ENCODE measurements at places on chromosomes 5 and 9.

- DNase-seq, result no peak
Measured at GRCh38 chr5:141825241-141825671, 53.0 kb downstream of the PCDH1 start.

DNA sequence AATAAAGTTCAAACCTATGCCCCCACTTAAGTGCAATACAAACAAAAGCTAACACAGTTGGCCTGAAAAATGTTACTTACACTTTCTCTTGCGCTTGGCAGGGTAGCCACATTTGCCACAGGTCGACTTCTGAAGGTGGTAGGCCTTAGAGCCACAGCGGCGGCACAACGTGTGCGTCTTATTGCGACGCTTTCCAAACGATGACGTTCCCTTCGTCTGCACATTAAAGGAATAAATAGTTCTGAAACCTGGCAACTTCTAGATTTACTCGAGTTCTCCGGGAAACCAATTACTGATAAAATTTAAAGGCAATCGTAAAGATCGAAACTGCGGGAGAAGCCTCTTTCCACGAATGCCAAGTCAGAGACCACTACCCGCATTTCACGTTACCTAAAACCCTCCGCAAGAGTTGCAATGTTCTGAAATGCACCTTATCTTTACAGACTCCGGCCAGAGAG, 602 bp downstream of the RPL37 start:
- peak; percentile 39 for DNase-seq

- no peak for DNase-seq
Measured at GRCh38 chr5:16812448-16812847, 123.6 kb downstream of the MYO10 start.

GRCh38 chr5:120304663-120305062, 159.4 kb upstream of the PRR16 start:
- no peak for DNase-seq

DNA sequence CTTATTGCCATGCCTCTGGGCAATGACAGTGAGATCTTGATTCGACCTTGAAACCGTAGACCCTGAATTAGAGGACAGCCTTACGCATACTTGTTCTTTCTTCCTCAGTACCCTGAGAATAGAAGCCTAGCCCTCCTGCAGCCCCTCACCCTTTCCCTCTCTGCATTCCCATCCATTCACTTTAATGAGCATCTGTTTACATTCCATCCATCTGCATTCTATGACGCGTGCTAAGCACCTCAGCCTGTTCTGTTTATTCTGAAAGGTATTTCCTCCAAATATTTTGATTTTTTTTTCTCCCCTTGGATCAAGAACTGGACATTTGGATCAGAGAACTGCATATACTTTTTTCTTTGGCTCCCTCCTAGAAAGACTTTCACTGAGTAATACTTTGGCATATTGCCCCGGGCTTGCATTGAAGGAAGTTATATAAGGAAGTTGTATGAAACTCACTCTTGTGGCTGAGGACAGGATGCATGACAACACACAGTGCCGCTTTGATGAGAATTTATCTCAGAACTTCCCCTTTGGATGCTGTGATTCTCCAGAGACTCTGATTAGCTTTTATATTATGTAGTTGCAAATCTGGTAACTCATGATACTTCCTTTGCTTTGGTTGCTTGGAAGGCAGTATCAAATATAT, 15.7 kb downstream of the TMEM8B start:
- DNase-seq, result no peak

DNA sequence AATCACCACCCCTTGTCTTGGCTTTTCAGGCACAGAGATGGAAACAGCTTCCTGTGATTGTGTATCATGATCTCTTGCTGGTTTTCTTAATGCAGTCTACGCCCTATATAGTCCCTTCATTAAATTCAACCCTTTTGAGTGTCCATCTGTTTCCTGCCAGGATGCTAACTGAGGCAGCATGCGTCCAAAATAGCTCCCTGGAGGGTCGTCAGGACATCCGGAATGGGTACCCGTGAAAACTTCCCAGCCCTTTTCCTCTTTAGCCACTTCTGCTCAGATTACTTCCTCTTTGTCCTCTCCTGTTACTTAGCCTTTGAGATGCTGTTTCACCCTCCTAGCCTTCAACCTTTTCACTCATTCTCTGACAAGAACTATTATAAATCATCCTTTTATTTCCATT, 79.8 kb upstream of the KLF9 start:
- DNase-seq, result no peak

DNA sequence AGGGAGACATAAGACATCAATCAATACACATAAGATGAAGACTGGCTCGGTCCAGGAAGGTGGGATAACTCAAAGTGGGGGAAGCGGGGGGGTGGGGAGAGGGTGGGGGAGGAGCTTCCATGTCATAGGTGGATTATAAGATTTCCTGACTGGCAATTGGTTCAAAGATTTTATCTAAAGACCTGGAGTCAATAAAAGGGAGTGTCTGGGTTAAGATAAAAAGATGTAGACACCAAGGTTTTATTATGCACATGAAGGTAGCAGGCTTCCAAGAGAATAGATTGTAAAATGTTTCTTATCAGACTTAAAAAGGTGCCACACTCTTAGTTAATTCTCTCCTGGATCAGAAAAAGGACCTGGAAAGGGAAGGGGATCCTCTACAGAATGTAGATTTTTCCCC, 25.6 kb upstream of the OTULINL start:
- DNase-seq, result no peak

DNA sequence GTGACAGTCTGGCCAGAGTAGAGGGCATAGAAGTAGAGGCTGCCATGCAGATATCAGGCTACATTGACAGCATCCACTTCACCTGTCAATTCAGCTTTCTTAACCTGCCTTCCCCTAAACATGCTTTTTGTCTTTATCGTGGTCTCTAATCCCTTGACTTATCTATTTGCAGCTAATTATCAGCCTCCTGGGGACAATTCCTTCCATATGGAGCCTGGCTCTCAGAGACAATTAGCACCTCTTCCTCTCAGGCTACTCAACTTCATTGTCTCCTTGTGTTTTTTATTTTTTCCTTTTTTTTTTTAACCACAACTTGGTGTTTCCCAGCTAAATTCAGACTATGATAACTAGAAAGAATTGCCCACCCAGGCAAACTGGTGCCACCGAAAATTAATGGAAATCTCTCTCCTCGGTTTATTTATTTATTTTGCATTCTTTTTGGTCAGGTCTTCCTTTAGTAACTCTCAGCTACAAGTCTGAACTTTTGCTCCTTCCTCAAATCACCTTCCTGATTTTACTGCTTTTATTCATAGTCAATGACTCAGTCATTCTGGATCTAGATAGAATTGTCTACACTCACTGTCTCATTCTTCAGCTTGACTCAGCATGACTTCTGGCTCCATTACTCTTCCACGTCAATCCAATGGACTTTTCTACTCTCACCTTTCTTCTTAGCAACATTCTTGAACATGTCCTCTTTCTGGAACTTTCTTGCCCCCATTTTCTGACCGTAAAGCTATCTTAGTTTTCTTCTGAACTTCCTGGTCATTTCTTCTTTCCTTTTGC, 63.0 kb upstream of the BASP1 start:
- no peak for DNase-seq

GRCh38 chr5:136020383-136021015, 8.3 kb upstream of the TGFBI start:
- DNase-seq, result no peak

- no peak for DNase-seq
Measured at GRCh38 chr9:90340421-90340820, 302.2 kb downstream of the DIRAS2 start.

GRCh38 chr9:26229324-26230054, 551.2 kb upstream of the TUSC1 start:
- no peak for DNase-seq

DNA sequence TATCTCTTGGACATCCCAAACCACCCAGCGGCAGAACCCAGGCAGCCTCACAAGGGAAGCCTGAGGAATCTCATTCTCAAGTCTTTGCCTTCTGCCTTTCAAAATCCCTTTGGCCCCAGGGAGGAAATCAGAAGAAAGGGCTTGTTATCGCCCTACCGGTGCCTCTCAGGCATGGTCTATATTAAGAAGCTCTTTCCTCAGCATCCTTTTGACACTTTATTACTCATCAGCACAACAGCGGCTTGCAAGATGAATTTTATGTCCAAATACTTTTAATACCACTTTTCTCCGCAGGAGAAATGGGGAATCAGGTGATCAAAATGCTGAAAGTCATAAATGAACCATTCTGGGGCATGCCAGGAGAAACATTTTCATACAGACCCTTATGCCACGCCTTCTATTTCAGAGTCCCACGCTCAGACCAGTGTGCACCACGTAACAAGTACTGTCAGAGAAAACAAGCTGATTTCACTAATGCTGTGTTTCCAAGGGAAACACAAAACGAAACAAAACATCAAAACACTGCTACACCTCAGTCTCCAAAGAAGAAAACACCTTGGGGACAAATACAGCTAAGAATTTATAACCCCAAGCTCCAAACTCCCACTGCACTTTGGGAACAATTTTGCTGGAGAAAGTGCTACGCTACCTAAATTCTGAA, 30.0 kb downstream of the RAPGEF1 start:
- DNase-seq, result peak; percentile 49

- DNase-seq, result no peak
Measured at GRCh38 chr9:9498128-9498527, 1114.7 kb downstream of the PTPRD start.
